Fibroblast of gingiva (primary cell): ENCODE measurements at places on chromosomes 3 and 15.

DNA sequence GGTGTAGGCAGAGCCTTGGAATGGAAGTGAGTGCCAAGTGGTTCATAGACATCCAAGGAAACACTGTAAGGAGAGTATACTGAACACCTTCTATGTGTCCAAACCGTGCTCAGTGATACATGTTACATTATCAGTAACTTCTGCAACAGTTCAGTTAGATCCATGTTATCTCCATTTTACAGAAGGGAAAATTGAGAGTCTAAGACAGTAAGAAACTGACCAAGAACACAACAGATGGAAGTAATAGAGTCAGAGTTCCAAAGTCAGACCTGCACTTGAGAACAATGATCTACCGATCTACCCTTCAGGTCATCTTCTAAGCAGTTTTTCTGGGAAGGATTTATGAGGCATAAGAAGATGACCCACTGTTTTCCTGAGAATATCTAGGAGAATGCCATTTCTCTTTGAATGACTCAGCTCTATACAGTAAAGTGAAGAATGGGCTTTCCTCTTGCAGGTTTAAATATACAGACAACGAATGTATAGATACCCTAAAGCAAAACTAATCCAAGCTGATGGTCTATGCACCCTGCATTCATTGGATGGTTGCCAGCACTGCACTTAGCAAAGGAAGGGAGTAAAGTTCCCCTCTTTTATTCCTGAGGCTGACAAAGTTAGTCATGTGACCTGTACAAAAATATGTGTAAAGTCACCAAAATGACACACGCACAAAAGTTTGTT is 604.1 kb upstream of the MDFIC2 start:
- DNase-seq = no peak

GRCh38 chr3:54427941-54428871 is 305.9 kb downstream of the CACNA2D3 start:
- peak; percentile 87 for DNase-seq

- DNase-seq = peak; percentile 43
These were observed 79.2 kb upstream of the CCNL1 start for GRCh38 chr3:157239082-157239704.

DNA sequence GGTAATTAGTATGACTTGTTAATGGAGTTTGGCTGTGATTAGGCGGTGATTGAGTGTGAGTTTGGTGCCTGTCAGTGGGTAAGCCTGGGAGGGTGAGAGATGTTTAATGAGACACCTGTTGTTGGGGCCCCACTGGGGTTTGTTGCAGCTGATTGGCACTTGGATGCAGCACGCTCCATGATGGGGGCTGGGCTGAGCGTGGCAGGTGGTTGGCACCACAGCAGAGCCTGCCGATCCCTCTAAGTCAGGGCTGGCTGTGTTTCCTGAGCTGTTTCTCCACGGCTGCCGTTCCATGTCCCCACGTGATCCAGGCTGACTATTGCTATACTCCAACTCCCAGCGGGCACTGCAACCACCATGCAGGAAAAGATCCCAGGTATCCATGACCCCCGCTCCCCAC is 93.5 kb upstream of the ARRDC4 start:
- no peak for DNase-seq

DNA sequence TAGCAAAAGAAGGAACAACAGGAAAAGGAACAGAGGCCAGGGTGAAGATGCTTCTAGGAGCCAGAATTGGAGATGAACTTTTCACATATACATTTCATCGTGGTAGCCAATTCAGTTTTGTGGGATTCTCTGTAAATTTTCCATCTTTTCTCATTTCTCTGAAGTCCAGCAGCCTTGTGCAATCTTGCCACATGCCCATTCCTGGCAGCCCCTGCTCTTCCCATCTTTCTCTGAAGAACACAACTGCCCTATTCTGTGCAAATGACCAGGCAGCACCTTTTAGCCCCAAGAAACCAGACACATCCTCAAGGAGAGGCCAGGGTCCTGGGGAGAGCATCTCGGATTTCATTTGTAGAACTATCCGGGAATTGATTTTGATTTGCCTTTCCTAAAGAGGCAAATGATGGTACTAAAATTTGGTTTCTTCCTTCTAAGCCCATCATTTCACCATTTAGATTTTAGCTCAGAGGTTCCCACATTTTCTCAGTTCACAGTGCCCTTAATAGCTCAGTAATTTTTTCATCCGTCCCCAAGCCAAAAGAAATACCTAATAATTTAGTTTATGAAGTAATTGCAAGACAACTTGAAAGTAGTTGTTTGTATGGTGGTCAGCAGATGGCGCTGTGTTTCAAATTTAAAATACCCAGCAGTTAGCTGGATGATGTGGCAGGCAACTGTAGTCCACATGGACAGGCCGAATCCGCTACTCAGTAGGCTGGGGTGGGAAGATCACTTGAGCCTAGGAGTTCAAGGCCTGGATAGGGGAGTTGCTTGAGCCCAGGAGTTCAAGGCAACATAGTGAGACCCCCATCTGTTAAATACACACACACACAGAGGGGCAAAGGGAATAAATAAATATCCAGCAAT is 61.3 kb upstream of the ACKR4 start:
- peak; percentile 82 for DNase-seq

DNA sequence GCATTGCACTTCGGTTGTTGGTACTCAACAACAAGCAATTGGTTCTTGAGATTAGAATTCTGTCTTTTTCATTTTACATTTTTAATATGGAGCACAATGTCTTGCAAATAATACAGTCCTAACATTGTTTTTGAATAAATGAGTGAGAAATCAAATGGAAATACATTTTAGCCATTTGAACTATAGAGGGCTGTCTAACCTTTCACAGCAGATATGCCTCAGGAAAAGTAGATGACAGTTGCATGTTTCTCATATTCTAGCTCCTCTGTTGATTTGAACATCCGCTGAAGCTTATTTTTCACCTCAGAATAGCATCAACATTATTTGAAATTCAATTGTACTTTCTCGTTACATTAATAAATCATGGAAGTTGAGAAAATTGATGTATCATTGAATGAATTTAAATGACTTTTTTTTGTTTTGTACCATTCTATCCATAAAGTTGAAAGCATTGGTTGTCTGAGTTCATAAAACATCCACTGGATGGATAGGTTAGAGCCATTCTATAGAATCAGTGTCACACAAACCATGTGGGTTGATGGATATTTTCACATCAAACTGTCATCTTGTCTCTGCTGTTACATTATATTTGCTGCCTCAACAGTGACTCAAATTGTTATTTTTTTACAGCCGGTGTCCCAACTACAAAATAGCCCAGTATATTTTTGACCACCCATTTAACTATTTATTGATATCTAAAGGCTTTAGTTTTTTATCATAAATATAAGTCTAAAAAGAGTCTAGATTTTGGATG is 928.3 kb downstream of the NSUN3 start:
- DNase-seq = no peak

- no peak for DNase-seq
These were observed 22.8 kb upstream of the SMAD3 start for GRCh38 chr15:67042551-67043142.

GRCh38 chr3:174270841-174271240 is 588.3 kb upstream of the NAALADL2 start:
- peak; percentile 76 for DNase-seq

DNA sequence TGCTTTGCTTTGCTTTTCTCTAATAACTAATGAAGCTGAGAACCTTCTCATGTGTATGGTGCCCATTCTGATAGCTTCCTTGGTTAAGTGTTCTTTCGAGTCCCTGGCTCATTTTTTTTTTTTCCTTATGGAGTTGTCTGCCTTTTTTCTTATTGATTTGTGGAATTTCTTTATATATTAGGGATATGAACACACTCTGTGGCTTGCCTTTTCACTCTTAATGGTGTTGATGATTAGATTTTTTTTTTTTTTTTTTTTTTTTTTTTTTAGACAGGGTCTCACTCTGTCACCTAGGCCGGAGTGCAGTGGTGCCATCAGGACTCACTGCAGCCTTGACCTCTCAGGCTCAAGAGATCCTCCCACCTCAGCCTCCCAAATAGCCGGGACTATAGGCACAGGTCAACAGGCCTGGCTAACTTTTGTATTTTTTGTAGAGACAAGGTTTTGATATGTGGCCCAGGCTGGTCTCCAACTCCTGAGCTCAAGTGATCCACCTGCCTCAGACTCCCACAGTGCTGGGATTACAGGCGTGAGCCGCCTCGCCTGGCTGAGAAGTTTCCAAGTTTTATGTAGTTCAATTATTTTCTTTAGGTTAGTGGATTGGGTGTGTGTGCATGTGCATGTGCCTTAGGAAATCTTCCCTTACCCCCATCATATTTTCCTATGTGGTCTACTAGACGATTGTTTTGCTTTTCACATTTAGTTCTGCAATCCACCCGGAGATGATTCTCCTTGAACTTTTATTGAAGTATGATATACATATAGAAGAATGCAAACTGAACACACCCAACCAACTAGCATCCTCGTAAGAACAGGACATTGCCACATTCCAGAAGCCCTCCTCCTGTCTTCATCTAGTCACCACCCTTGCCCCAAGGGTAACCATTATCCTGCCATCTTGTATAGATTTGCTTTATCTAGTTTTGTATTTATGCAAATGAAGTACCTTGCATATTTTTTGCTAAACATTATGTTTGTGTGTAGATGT is 1.7 kb upstream of the SNRPA1 start:
- peak; percentile 44 for DNase-seq

DNA sequence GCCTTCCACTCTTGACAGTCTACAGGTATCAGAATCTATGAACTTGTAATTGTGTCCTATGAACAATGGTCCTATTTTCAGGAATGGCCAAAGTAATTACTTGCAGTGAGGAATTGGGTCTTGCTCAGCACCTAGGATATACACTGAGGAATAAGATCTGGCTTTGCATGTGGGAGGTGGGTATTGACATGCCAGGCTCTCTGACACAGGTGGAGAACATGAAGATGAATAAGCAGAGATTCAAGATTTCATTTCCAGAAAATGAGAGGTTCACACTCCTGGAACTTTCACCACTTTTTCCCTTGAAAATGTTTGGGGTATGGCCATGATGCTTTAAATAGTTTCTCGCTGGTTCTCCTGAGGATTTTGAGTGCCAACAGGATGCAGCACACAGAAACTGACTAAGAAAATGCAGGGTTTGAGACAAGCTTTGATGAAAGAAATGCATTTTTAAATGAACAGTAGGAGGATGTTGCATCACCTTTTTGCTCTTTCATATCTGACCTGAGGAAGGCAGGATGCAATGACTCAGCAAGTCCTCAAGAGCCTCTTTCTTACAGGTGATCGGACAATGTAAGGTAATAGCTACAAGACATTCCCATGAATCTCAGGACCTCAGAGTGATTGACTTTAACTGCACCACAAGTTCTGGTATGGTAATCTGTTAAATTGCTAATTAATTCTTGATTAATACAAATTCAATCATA is 3.7 kb downstream of the HRG start:
- DNase-seq = no peak

GRCh38 chr3:12785096-12785495 is 11.4 kb upstream of the CAND2 start:
- DNase-seq = no peak

GRCh38 chr3:194983121-194983520 is 287.8 kb downstream of the XXYLT1 start:
- DNase-seq = no peak

- no peak for DNase-seq
These were observed 11.8 kb upstream of the BCL2L10 start for GRCh38 chr15:52124270-52124880.

- DNase-seq = no peak
These were observed 44.7 kb upstream of the GOLM2 start for GRCh38 chr15:44243829-44244228.

DNA sequence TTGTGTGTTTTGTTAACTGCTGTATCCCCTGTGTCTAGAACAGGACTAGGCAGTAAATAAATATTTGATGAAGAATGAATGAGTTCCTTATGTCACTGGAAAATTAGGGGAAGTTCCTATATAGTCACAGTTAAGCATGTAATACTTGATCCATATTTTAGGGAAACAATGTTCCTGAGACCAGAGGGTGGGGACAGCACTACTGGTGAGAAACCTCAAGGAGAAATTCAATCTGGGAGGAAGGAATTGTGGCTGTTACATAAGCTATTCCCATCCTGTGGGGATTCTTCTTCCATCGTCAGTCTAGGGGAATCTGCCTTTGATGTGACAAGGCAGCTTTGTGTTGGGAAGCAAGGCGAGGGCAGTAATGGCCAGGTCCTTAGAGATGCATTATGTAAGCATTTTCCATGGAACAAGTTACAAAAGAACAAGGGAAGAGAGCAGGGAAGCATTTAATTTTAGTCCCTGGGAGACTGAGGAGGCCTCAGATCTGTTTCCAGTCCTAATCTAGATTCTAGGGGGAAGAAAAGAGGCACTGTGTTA is 219.3 kb upstream of the TTC14 start:
- DNase-seq = no peak

GRCh38 chr3:14401692-14402303 is 608 bp upstream of the SLC6A6 start:
- DNase-seq = no peak

- DNase-seq = no peak
These were observed 73.2 kb upstream of the DLG1 start for GRCh38 chr3:197371591-197372046.

DNA sequence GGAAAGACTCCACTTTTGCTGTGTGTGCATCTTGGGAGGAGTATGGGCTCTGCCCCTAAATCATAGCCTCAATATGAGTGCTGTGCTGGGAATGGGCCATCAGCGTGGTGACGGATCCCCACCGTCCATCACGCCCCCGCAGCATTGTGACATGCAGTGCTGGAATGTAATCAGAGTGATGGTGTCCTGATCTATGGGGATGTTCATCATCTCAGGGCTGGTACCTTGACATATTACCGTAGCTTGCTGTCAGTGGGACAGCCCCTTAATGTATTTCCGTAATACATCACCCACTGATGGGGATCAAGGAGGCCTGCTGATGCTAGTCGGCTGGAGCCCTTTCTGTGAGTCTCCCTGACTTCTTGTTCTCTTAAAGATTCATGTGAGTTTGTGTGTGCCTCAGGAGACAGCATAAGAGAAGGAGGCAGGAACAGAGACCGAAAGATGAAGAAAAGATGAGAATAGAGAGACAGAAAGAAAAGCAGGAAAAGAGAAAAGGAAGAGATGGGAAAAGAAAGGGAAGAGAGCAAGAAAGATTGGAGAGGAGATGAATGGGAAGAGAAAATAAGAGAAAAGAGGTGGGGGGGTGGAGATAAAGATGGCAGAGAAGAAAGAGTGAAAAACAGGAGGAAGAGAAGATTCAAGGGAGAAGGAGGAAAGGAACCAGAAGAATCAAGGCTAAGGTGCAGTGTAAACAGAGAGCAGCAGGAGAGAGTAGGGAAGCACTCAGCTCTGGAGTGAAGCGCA is 183.7 kb downstream of the RPLP1 start:
- no peak for DNase-seq

- DNase-seq = no peak
These were observed 8.4 kb upstream of the EHD4 start for GRCh38 chr15:41980654-41981323.
